Lung microvascular endothelial cell (primary cell): ENCODE measurements at places on chromosomes 4 and X. TPM values are rescaled to one million over a fixed set of nuclear protein-coding genes. Genes with fewer than 3 reads are reported as not detected.

The RNF128 gene
- total RNA-seq: under 0.01 TPM in 2 replicates

The RAB33A gene
- 0.40 and 0.44 TPM in 2 replicates for total RNA-seq

The HS3ST1 gene
- total RNA-seq: 1.3 and 2.2 TPM in 2 replicates

The NALF2 gene
- under 0.01 and 0.20 TPM in 2 replicates for total RNA-seq

The EGFL6 gene
- not detected in 2 replicates for total RNA-seq

The TEC gene
- total RNA-seq: 0.22 and 1.8 TPM in 2 replicates

The HUWE1 gene
- total RNA-seq: 57.1 and 58.1 TPM in 2 replicates

The TMEM35A gene
- 0.99 and 4.8 TPM in 2 replicates for total RNA-seq
